ENCODE measurements at places on chromosomes 13 and 19. TPM values are rescaled to one million over a fixed set of nuclear protein-coding genes. Genes with fewer than 3 reads are reported as not detected.

Gene CCL25
- total RNA-seq: not detected

Gene ZFP28
- total RNA-seq: 5.0 TPM

Gene S1PR4
- total RNA-seq: 0.14 TPM

Gene SOX1
- total RNA-seq: not detected

Gene TEX101
- not detected for total RNA-seq

Gene PRODH2
- not detected for total RNA-seq

Gene SLITRK5
- total RNA-seq: 0.07 TPM

Gene FUT6
- 0.19 TPM for total RNA-seq

Gene ZNF225
- 1.7 TPM for total RNA-seq

Gene GET3
- 82.2 TPM for total RNA-seq

Gene NOTCH3
- 106 TPM for total RNA-seq

Gene NALCN
- 0.37 TPM for total RNA-seq

Gene SBSN
- 80.8 TPM for total RNA-seq

Gene RXFP2
- not detected for total RNA-seq

Gene PRR20D
- total RNA-seq: not detected

Gene PSG7
- total RNA-seq: not detected
